ENCODE measurements at places on chromosomes 1 and 21. TPM values are rescaled to one million over a fixed set of nuclear protein-coding genes. Genes with fewer than 3 reads are reported as not detected.

GREM2 gene
- total RNA-seq, result 2.0 TPM

GBP6 gene
- total RNA-seq, result not detected

HSD3B2 gene
- total RNA-seq, result not detected

NAXE gene
- total RNA-seq, result 22.7 TPM

ZNF669 gene
- 9.4 TPM for total RNA-seq

GPR37L1 gene
- total RNA-seq, result not detected

PPP1R12B gene
- 47.1 TPM for total RNA-seq

RAB3B gene
- 63.4 TPM for total RNA-seq

DNA sequence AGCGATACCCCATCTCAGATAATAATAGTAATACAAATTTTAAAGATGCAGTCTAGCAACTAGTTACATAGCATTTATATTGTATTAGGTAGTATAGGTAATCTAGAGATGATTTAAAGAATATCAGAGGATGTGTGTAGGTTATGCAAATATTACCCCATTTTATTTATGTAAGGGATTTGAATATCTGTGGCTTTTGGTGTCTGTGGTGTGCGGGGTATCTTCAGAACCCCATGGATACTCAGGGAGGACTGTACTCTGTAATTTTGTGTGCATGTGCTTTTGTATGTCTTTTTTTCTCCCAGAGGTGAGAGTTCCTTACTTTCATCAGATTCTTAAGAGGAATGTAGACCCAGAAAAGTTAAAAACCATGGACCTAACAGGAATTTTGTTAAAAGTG is 12.8 kb downstream of the RNF2 start:
- DNase-seq, result no peak

GRCh38 chr1:209989525-209989924 is 51.5 kb downstream of the SYT14 start:
- DNase-seq, result peak; percentile 55

- no peak for DNase-seq
Measured at GRCh38 chr1:183635099-183635605, 431 bp downstream of the ARPC5 start.

DNA sequence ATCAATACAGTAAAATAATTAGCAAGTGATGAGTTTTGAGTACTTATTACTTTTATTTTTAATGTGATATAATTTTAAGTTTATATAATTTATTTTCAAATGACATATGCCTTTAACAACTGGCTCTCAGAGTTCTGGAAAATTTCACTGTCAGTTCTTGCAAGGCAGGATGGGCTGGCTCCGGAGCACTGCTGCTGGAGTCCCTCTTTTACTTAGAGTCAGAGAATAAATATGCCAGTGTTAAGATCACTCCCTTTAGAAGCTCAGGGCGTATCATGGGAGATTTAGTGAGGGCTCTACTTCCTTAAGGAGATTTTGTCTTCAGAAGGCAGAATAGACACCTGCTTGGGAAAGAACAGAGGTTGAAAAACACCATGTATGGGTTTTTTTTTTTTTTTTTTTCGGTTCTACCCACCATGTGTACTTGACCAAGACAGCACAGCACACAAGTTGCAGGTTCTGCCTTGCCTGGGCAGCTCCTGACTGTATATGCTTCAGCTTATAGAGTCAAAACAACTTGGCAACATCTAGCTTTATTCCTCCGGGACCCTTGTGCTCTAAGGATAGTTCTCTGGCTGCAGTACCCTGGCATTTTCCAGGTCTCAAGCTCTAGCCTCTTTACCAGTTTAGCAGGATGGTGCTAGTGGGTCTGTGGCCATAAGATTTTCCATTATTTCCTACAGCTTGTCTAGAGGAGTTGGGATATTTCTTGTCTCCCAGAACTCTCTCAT is 29.7 kb upstream of the FMOD start:
- no peak for DNase-seq

- DNase-seq, result no peak
Measured at GRCh38 chr1:25062621-25063255, 132.7 kb upstream of the RUNX3 start.

GRCh38 chr1:172719694-172720138 is 60.8 kb downstream of the FASLG start:
- peak; percentile 71 for DNase-seq

- DNase-seq, result peak; percentile 35
Measured at GRCh38 chr1:966704-967300, 520 bp downstream of the PLEKHN1 start.

GRCh38 chr21:36926989-36927718 is 39.3 kb downstream of the HLCS start:
- no peak for DNase-seq

GRCh38 chr21:45995686-45996179 is 14.2 kb downstream of the COL6A1 start:
- DNase-seq, result no peak

- no peak for DNase-seq
Measured at GRCh38 chr1:228001738-228002535, 4.9 kb upstream of the WNT3A start.

DNA sequence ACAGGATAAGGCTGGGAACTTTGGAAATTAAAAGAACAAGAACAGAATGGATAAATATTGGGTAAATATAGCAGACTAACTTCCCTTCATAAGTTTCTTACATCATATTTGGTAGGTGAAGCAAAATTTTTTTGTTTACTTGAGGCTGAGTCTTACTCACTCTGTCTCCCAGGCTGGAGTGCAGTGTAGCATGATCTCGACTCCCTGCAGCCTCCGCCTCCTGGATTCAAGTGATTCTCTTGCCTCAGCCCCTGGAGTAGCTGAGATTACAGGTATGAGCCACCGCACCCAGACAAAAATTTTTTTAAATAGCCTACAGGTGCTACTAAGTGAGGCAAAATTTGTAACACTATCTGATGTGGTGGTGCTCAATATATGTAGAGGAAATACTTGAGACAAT is 50.7 kb downstream of the TM2D1 start:
- no peak for DNase-seq

- peak; percentile 35 for DNase-seq
Measured at GRCh38 chr1:186905561-186905960, 76.8 kb downstream of the PLA2G4A start.

DNA sequence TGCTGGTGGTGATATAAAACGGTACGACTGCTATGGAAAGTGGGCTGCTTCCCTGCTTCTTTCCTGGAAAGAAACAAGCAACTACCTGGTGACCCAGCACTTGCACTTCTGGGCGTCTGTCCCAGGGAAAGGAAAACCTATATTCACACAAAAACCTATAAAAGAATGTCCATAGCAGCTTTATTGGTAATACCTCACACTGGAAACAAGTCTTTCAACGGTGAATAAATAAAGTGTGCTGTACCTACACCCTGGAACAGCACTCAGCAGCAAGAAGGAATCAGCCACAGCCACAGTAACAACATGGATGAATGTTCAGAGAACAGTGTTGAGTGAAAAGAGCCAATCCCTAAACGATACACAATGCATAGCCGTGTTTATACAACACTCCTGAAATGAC is 19.9 kb downstream of the SLC19A1 start:
- no peak for DNase-seq

DNA sequence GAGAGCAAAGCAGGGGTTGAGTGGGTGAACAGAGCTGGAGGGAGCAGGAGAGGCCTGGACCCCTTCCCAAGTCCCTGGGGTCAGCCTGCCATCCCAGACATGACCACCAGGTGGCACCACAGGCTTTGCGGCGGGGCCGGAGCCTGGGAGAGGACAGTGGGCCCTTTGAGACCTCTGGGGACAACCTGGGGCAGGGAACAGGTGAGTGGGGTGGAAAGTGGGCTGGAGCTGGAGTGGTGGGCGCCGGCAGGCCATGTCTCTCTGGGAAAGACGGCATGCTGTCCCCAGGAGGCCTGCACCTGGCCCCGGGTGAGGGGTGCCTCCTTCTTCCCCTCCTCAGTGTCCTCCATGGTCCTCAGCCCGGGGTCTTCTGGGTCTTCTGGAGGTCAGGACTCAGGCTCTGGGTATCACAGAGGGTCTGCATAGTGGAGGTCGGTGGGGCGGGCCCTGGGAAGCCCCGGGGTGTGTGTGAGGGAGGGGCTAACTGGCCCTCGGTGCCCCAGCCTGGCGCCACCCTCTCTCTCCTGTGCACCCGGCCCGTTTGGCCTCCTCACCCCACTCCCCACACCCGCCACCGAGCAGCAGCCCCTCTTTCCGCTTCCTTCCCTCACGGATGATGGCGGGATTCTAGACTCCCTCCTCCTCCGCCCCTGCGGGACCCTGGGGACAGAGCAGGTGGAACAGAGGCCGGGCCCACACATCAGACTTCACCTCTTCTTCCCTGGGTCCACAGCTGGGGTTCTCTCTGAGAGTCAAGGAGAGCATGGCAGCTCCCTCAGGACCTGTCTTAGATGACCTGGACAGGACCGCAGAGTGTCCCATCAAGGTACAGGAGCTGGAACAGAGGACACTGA is 28.5 kb upstream of the PKP1 start:
- peak; percentile 39 for DNase-seq

DNA sequence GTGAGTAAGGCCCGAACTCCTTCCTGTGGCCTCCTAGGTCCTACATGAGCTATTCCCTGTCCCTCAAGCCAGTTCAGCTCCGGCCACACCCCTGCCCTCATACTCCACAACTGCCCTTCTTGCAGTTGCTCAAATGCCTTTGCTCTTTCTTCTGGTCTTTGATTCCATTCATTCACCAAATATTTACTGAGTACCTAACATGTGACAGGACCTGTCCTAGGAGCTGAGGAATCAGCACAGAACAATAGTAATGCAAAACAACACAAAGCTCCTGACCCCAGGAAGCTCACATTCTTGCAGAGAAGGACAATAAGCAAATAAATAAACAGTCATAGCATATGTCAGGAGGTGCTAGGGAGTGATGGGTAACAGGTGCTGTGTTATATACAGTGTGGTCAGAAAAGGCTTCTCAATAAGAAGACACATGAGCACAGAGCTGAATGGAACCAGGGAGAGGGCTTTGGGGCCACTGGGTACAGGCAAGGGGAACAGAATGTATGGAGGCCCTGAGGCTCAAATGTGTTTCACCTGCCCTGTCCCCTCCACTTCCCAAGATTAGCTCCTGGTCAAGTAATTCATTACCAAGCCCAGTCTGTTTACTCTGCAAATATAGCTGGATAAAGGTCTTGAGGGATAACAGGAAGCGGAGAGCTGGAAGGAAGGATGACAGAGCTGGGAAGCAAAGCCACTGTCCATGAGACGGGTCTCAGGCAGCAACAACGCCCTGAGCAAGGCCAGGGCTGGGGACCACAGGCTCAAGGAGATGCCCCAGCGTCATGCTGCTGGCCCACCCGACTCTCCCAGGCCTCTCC is 145.1 kb downstream of the CSMD2 start:
- DNase-seq, result no peak

DNA sequence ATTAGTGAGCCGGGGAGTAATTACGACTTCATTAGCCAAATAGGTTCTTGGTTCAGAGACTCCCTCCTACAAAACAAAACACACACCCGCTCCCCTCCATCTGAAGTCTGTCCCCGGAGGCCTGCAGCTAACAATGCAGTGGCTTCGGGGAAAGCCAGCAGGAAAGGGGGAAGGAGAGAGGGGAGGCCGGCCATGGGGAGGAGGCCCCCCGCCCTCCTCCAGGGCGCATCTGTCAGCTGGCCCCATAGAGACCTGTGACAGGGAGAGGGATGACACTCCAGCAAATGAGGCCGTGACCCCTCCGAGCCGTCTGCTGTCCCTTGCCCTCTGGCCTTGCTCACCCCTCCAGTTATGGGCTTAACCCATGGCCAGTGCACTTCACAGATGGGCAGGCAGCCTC is 12.1 kb upstream of the CNTN2 start:
- no peak for DNase-seq

GRCh38 chr1:235006132-235006721 is 122.4 kb downstream of the TOMM20 start:
- DNase-seq, result no peak
